ENCODE measurements at places on chromosomes 6 and 20.
A peak's percentile ranks its signal among the peaks of the same experiment; 100 is the strongest.

DNA sequence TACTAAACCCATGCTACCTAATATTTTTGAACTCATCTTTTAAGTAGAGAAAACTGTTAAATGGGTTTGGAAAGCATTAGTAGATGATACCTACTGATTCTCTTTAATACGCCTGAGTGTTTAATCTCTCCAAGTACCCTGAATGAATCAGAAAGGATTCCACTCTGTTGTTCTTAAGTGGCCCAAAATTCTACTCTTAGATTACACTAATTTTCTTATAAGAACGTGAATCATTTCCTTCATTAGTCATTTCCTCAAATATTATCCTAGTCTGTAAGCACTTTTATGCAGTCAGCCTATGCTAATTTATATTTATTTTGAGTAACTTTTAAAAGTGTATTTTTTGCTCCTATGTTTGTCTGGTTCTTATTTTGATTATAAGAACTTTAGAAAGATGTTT lies 380.0 kb downstream of the BTBD9 start:
- DNase-seq, result no peak

DNA sequence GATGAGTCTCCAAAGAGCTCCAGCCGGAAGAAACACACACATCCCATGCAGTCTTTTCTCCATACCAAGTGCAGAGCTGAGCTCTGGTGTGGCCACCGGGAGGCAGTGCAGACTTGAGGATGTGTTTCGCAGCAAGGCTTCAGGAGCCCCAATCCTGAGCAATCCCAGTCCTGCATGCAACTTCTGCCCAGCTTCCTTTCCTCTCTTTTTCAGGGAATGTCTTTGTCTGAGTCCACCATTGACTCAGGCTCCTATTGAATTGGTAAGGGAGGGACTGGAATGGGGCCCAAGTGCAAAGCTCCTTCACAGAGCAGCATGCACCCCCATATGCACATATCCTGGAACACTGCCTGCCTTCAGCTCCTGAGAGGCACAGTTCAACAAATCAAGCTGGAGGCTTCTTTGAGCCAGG lies 50.5 kb upstream of the ASIP start:
- peak; percentile 23 for DNase-seq

DNA sequence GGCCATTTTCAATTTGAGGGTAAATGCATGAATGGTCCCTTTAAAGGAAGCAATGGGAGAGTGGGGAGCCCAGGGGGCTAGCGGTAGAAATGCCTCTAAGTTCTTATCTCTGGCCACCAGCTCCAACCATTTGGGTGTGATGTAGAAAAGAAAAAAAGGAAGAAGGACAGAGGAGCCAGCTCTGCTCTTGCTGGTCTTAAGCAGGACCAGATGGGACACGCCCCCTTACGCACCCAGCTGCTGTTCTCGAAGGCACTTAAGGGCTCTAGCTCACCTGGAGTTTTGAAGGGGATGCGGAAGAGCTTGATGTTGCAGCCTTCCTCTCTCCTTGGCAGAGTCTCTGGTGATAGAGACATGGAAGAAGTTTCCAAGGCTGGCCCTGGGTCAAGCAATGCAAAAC lies 59.5 kb upstream of the RNF144B start:
- no peak for DNase-seq

DNA sequence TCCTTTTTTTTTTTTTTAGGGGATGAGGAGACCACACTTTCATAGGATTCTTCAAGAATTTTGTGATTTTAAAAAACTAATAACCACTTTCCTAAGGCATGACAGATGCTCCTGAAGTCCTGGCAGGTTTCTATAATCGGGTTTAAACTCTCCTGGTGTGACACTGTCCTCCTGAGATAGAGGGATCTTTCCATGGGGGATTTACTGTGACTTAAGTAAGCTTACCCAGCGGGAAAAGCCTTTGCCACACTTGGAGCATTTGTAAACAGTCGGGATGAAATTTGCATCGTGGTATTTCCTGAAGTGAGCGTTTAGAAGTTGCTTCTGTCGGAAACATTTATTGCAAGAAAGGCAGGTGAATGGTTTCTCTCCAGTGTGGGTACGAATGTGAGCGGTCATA lies 16.6 kb downstream of the CTCFL start:
- no peak for DNase-seq

- DNase-seq, result no peak
These were observed 28.3 kb downstream of the GLP1R start for GRCh38 chr6:39076623-39077535.

GRCh38 chr6:69106511-69106910 lies 471.4 kb downstream of the ADGRB3 start:
- DNase-seq, result no peak

GRCh38 chr6:151391471-151392413 lies at the start of gene ZBTB2:
ZBTB2 (minus strand) TSS chr6:151391559; CDS start chr6:151373637, 17,922 bp downstream.
- peak; percentile 41 for DNase-seq

DNA sequence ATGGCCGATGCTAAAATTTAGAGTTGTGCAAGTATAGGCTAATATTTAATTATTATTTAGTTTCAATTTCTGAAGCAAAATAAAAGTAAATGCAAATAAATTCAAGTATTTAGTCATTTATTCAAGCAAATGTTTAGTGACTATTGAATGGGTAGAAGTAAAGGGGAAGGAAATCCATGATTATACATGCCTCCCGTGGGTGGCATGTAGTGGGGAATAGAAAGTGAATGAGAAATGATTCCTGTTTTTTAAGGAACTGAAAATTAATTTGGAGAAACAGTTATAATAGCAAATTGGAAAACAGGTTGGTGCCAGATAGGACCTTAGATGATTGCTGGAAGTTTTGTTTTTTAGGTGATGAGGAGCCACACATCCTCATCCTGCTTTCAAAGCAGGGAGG lies 35.4 kb downstream of the FAM229B start:
- DNase-seq, result no peak

GRCh38 chr20:35370751-35371150 lies 41.0 kb downstream of the UQCC1 start:
- DNase-seq, result no peak

- no peak for DNase-seq
These were observed 15.5 kb downstream of the PPIL6 start for GRCh38 chr6:109424946-109425345.

DNA sequence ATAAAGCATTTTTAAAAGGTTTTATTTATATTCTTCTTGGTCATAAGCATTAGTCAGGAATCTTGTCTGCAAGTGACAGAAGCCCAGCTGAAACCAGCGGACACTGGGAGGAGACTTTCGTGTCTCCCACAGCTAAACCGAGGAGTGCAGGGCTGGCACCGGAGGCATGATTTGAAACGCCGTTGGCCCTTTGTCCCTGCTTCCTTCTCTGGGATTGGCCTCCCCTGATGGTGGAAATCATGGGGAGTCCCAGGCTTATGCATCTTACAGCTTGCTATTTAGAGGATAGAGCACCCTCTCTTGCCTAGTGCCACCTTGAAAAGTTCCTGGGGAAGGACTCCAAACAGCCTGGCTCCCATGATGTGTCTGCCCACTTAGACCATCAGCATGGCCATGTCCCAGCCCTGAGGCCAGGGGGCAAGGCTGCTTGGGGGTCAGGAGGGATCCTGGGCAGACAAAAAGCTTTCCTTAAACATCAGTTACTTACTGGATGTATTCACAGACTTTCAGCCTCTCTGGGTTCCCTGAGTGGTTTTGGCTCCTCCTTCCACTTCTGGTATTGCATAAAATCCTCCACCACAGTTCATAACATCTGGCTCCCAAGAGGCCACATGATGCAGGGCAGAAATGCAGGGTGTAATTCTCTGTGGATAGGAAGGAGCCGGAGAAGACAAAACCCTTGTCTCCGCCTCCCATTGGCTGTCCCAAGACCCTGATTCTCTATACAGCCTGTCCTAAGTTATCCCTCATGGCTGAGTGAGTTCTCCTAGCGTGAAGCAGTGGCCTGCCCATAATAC lies 49.3 kb upstream of the INSM1 start:
- DNase-seq, result no peak

DNA sequence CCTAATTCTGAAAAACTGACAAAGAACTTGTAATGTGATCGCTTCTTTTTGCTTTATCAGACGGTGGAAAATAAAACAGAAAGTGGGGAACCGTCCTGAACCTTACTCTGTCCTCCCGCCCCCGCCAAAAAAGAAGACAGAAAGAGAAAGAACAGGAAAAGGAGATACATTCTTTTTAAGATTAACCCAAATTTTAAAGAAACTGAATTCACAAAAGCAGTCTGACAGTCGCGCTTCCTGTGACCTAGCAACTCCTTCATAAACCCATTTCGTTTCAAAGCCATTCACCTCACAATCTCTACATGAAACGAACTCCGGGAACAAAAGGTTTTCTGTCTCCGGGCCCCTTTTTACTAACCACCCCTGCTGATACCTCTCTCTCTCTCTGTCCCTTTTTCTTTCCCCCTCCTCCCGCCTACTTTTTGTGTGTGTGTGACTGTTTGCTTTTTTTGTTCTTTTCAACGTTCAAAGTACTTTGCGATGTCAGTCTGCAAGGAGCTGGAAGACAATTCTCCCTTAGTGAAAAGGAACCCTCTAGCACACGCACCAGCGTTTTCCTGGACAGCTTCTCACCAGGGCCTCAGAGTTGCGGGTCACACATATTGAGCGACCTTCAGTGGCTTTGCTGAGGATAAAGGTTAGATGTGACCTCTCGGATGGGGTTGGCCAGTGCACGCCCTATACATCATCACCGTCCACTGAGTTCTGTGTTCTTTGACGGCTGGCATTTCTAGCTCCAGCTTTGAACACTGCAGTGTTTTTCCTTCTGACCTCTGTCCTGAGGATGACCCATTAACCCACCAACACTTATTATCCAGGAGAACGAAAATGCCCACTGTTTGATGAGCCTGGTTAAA lies 530 bp upstream of the NEDD9 start:
- DNase-seq, result no peak

DNA sequence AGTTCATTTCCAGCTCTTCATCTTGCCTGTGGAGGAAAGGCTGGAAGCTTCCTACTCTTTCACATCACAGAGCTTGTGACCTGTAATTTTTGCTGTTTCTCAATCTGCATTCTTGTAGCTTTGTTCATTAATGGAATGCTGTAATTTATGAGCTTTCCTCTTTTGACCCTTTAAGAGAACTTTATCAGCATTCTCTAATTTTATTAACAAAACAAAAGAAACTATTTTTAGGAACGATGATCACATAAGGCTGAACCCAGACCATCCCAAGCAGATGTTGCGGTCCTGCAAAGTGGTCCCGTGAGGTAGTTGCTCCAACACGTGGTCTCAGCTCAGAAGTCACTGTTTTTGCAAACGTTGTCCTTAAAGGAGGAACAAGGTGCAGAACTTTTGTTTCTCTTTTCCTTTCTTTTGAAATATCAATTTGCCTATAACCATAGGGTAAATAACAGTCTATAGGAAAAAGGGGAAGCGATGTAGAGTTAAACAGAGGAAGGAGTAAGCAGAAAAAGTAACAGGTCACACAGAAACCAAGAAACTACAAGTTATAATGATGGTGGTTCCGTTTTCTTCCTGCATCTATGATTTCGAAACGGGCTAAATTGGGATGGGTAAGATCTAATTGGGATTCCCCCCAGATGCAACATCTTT lies 121.3 kb upstream of the PHACTR1 start:
- DNase-seq, result no peak

DNA sequence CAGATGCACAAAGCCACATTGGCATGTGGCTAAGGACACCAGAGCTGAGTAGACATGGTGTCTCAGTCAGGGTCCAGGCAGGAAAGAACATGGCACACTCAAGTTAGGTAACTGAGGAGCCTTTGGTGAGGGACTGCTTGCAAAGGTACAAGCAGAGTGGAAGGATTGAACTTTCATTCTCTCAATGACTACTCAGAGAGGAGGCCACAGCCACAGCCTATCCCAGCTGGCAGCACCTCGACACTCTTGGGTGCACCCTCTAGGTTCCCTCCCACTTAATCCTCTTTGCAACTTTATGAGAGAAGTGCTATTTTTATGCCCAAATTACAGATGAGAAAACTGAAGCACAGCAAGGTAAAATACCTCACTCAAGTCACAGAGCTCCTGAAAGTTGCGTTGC lies 73.4 kb downstream of the ISM1 start:
- no peak for DNase-seq

- no peak for DNase-seq
These were observed 78.9 kb downstream of the SLX4IP start for GRCh38 chr20:10513931-10514575.

GRCh38 chr6:29567541-29567940 lies 8.0 kb upstream of the UBD start:
- DNase-seq, result no peak

DNA sequence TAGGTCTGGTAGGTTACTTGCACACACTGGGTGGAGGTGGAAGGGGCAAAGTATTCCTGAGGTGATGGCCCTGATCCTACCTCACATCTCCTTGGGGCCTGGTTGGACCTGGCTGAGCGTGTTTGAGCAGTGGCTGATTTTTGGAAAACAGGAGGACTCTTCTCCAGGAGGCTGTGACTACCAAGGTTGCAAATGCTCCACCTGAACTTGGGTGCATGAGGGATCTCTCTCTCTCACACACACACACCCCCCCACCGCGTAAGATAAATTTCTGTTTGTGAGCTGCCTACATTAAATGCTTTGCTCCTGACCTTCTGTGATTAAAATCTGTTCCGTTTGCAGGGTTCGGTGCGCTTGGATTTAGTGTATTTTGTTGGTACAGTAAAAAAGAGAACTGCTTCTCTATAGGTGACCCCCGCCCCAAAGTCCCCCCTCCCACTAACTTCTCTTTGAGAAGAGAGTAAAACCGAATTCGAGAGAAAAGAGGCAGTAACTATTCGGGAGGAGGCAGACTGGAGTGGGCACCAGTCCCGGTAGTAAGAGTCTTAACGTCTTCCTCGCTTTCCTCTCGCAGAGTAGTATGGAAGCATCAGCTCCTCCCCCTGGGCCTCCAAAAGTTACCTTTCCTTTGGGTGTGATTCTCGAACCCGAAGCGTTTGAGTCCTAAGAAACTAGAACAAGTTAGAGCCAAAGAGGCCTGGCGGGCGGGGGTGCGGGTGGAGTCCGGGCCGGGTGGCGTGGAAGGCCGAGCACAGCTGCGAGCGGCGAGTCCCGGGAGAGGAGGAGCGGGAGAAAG lies 585 bp upstream of the DSE start:
- DNase-seq, result no peak

GRCh38 chr6:169702840-169703246 lies 917 bp downstream of the C6orf120 start:
- DNase-seq, result no peak

DNA sequence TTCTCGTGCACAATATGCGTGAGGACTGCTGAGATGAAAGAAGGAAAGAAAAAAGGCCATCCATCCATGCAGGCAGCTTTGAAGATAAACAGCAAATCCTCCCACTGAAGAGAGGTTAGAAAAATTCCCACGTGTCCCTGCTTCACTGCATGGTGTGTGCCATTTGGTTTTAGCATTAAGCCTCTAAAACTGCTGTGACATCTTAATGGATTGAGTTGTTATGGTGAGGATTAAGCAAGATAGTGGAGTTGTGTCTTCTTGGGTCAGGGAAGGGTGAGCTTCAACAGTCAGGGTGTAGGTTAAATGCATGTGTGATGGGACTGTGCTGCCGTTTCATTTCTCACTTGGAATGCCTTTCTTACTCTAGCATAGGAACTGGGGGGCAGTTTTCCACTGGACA lies 50.5 kb downstream of the ZNF831 start:
- DNase-seq, result no peak

- no peak for DNase-seq
These were observed 72.0 kb upstream of the BACH2 start for GRCh38 chr6:90368601-90369000.

GRCh38 chr6:8888468-8888867 lies 453.1 kb upstream of the SLC35B3 start:
- no peak for DNase-seq
